K562 (cell line): ENCODE measurements at places on chromosomes 2 and 18. TPM values are rescaled to one million over a fixed set of nuclear protein-coding genes. Genes with fewer than 3 reads are reported as not detected.

DNA sequence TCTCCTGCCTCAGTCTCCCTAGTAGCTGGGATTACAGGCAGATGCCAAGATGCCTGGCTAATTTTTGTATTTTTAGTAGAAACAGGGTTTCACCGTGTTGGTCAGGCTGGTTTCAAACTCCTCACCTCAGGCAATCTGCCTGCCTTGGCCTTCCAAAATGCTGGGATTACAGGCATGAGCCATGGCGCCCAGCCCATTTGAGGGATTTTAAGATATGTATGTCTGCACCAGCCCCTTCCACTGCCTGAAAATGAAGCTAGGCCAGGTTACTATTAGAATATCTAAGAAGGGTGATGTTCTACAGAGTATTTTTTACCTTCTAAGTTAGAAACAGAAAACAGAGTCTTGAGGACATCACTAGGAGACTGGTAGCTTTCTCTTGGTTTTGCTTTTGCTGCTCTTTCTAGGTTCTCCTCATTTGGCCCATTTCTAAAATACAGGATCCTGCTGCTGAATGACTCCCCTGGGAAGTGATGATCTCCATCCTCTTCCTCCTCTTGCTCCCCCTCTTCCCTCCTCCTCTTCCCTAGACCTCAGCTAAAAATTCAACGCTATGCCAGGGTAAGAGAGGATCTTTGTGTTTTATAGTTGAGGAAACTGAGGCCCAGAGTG lies 118.5 kb downstream of the MYCN start:
- no peak for DNase-seq

DNA sequence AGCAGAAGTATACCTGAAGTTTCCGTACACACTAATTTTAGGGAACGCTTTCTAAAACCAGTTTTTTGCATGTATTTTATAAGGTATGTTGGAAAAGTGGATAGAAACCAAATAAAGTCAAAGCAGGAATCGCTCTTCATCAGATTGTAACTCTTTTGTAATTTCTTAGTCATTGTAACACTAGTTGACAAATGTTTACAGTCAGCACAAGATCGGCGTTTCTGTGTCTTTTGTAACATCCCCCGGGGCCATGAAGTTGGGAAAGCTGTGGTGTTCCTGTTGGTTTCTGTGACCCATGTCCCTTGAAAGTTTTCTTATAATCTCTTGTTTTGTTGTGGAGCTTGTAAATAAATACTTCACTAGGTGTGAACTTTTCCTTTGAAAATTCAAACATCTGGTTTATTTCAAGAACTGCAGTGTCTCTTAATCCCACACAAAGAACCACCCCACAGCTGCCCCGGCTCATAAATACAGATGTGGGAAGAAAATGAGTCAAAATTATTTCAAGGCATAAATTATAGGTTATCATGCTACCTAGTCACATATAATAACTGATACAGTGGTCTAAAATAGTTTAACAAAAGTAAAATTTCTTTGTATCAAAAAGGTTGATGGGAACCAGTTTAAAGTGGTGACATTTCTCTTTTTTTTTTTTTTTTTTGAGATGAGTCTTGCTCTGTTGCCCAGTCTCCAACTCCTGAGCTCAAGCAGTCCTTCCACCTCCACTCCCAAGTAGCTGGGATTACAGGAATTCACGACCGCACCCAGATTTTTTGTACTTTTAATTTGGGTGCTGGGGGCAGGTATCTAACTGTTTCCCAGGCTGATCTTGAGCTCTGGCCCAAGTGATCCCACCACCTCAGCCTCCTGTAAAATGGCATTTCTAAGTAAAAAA lies 751 bp upstream of the NMI start:
- peak; percentile 52 for DNase-seq

DNA sequence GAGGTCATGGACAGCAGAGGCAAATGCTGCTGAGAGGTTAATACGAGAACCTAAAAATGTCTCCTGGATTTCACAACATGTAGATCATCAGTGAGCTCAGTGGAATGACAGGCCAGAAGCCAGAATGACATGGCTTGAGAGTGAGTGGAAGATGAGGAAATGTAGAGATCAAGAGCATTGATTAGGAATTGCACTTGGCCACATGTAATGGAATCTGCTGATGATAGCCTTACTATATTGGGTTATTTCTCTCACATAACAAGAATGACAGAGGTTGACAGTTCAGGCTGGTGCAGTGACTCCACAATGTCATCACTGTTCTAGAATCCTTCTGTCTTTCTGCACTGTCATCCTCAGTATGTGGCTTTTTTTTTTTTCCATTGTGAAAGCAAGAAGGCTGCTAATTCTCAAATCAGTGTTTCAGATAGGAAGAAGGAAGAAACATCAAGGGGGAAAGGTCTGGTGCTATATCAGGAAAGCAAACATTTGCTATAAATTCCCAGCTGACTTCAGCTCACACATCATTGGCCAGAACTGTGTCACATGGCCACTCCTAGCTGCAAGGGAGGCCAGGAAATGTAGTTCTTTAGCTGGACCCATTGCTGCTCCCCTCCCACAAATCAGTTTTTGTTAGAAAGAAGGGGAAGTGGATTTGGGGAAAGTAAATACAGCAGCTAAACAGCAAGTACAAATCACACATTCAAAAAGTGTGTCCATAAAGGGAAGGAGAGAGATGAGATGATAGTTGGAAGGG lies 127.2 kb downstream of the FAM161A start:
- DNase-seq = no peak

- peak; percentile 36 for DNase-seq
These were observed 62.4 kb downstream of the TANC1 start for GRCh38 chr2:159030674-159031380.

The MPHOSPH10 gene
- polyA plus RNA-seq = 74.8 and 83.7 TPM in 2 replicates
